ENCODE measurements at places on chromosomes 11 and 22.

GRCh38 chr11:45423475-45424120 is 137.5 kb upstream of the SYT13 start:
- no peak for DNase-seq

GRCh38 chr11:99571094-99571493 is 550.3 kb downstream of the CNTN5 start:
- DNase-seq = no peak

- DNase-seq = no peak
Measured at GRCh38 chr11:78023426-78023825, 350 bp upstream of the KCTD14 start.

- no peak for DNase-seq
Measured at GRCh38 chr11:110356762-110357671, 60.6 kb upstream of the RDX start.

- no peak for DNase-seq
Measured at GRCh38 chr11:107271425-107271824, 186.2 kb downstream of the CWF19L2 start.

- DNase-seq = no peak
Measured at GRCh38 chr11:103830205-103830604, 206.2 kb upstream of the DDI1 start.

DNA sequence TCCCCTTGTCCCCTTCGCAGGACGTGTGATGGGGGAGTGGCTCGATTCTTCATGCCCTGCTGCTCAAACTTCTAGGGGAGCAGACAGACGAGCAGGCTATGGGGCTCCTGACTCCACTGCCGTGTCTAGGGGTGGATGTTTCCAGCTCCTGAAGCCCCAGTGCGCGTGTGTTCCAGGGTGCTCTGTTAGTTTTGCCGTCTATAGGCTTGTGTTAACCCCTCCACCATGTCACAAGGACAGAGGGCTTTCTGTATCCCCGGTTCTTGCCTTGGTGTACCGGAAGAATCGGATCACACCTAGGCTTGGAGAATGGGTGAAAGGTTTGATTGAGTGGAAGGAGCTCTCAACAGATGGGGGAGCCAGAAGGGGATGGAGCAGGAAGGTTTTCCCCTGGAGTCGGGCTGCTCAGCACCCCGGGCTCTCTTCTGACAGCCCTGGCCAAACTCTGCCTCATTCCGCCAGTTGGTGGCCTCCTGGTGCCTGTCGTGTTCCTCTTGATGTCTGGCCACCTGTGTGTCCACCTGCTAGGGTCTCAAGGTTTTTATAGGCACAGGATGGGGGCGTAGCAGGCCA is 810.7 kb downstream of the BRD1 start:
- peak; percentile 28 for DNase-seq

- peak; percentile 84 for DNase-seq
Measured at GRCh38 chr11:1559111-1559951, 12.7 kb downstream of the DUSP8 start.
